SHP77 (cell line): ENCODE measurements at places on chromosomes 5 and 9.

GRCh38 chr5:178396796-178397720 is 164.5 kb upstream of the PHYKPL start:
- DNase-seq: no peak

DNA sequence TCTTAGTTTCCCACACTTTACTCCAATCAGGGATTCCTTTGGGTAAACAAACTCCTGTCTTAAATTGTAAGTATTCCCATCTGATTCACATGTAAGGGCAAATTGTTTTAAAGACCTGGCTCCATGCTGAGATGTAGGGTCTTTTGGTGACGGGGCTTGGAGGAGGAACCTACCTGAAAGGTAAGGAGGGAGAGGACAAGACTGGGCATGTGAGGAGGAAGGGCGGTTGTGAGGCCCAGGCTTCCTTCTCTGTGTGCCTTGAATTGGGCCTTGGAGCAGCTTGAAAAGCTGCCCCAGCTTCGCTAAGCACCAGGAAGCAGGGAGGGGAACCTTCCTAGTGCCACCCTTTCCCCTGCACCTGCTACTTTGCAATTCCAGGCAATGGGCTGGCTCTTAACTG is 86.8 kb downstream of the C9orf152 start:
- DNase-seq: no peak

GRCh38 chr5:150485693-150486401 is 22.1 kb upstream of the NDST1 start:
- DNase-seq: no peak

DNA sequence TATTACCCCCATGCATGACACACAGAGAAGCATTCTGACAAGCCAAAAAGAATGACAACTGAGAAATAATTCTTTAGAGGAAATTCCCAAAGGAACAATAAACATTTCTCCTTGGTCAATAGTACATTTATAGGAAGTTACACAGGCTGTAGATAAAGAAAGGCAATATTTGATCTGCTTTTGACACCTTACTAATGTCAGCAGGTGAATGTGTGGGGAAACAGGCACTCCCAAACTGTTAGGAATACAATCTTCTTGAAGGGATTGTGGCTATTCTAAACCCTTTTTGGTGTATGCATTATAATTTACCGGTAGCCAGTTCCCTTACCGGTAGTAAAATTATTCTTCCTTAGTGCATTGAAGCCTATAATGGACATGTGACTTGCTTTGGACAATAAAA is 116.1 kb upstream of the FTMT start:
- no peak for DNase-seq

DNA sequence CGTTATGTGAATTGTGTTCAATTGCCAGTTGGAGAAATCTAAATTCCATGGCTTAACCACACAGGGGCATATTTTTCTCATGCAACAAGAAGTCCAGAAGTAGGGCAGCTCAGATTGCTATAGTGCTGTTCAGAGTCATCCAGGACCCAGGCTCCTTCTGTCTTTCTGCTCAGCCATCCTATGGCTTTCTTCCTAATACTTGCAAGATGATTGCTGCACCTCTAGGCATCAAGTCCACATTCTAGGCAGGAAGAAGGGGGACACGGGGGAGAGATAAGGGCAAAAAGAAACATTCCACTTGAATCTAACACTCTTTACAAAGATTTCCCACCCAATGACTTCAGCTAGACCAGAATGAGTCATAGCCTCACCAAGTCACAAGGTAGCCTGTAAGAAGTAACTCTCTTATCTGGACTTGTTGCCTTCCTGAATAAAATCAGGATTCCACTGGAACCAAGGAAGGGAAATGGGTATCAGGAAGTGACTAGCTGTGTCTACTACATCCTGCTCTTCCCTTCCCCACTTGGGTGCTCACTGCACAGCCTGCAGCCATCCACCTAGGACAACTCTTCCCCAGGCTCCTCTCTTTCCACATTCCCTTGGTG is 5.3 kb downstream of the ERAP2 start:
- no peak for DNase-seq

- DNase-seq: no peak
Measured at GRCh38 chr5:139775872-139776271, 19.7 kb upstream of the PSD2 start.

- no peak for DNase-seq
Measured at GRCh38 chr5:167802755-167803431, 488.6 kb upstream of the WWC1 start.

GRCh38 chr5:60960591-60960990 is 15.6 kb downstream of the NDUFAF2 start:
- no peak for DNase-seq

GRCh38 chr5:87300744-87301143 is 33.1 kb downstream of the RASA1 start:
- no peak for DNase-seq

- DNase-seq: no peak
Measured at GRCh38 chr5:37424441-37424840, 45.3 kb downstream of the WDR70 start.

GRCh38 chr5:96566833-96567587 is 95.2 kb upstream of the CAST start:
- no peak for DNase-seq

- no peak for DNase-seq
Measured at GRCh38 chr9:137455359-137455991, 3.7 kb downstream of the NSMF start.

GRCh38 chr5:169175733-169176132 is 125.2 kb downstream of the SLIT3 start:
- DNase-seq: no peak

DNA sequence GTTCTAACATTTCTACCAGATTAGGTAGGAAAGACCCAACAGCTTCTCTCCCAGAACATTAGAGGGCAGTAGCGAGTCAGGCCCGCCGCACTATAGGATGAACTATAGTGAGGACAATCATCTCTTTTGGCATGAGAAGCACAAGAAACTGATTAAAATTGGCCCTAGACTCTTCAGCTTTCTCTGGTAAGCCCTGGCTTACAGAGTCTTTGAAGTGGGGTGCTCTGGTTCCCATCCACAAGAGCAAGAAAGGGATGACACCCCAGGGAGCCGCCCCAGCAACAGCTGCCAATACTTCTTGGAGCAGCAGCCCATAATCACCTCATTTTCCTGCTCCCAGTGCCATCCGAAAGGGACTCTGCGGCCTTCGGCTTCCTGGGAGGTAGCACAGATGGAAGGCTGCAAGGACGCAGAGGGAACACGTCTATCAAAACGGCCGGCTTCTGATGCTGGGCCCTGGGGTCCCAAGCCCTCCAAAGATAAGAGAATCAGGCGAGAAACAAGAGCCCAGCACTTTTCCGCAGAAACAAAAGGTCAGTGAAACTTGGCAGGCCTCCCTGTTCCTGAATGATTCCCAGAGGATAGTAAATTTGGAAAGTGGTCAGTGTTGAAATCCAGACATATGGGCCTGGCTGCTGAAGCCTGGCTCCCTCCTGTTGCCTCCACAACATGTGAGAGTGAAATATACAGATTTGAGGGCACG is 69.3 kb downstream of the HSD17B3 start:
- DNase-seq: no peak

- DNase-seq: no peak
Measured at GRCh38 chr9:92576175-92576574, 40.4 kb upstream of the ECM2 start.

DNA sequence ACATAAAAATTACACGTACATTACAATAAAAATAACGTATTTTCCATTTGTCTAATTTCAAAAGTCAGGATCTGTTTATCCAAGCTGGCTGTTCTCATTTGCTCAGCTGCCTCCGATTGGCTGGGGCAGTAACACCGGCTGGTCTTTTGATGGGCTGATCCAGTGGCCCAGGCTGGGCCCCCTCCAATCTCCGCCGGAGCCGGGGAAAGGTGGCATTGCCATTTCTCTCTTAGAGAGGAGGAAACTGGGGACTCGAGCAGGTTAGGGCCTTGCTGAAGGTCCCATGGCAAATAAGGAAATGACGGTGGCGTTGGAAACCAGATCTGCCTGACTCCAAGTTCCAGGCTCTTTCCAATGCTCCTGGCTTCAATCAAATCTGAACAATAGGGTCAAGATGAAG is 6.6 kb downstream of the CPLX2 start:
- no peak for DNase-seq

DNA sequence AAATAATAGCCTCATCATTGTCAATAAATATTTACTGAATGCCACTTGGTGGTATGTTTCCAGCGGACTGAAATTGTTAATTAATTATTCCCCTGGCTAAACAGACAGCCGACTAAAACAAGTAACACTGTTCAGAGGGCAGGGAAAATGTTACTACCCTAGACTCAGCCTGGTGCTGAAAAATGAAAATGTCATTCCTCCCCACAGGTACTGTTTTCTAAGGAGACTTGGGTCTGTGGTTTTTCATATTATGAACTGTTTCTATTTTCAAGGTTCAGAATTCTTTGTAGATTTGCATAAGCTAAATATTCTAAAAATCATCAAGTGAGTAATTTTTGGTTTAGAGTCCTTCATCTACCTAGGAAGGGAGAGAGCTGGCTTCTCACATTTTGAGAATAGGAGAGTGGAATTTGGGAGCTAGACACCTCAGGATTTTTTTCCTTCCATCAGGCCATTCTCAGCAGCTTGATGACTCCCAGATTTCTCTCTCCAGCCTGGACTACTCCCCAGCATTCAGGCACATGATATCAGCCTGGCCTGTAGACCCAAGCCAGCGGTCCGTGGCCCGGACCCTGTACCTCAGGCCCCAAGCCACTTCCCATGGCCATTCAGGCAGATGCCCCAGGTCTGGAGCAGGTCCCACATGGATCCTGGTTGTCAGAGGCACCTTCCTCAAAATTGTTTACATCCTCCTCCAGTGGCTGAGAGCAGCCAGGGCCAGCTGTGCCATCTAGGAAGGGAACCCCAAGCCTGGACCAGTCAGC is 24.4 kb downstream of the BHMT start:
- no peak for DNase-seq

- DNase-seq: no peak
Measured at GRCh38 chr5:56447232-56447631, 214.1 kb upstream of the ANKRD55 start.

GRCh38 chr5:107063511-107063910 is 607.2 kb downstream of the EFNA5 start:
- no peak for DNase-seq

DNA sequence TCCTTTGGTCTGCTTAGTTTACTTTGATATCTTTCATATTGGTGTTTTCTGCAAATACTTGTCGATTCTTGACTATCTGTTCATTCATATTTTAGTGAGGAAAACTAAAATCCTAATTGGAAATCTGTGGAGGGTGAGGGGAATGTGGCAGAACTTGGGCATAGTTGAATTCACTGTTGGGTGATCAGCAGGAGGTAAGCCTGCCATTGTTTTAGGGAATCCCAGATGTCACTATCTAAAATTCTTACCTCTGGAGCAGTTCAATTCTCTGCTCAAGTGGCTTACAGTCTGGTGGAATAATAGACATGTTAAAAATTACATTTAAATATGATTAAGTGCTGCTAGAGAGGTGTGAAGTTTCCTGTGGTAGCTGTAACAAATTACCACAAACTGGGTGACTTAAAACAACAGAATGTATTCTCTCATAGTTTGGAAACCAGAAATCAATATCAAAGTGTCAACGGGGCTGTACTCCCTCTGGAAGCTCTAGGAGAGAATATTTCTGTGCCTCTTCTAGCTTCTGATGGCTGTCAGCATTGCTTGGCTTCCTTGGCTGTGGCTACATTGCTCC is 90.3 kb upstream of the GCNT4 start:
- DNase-seq: no peak

DNA sequence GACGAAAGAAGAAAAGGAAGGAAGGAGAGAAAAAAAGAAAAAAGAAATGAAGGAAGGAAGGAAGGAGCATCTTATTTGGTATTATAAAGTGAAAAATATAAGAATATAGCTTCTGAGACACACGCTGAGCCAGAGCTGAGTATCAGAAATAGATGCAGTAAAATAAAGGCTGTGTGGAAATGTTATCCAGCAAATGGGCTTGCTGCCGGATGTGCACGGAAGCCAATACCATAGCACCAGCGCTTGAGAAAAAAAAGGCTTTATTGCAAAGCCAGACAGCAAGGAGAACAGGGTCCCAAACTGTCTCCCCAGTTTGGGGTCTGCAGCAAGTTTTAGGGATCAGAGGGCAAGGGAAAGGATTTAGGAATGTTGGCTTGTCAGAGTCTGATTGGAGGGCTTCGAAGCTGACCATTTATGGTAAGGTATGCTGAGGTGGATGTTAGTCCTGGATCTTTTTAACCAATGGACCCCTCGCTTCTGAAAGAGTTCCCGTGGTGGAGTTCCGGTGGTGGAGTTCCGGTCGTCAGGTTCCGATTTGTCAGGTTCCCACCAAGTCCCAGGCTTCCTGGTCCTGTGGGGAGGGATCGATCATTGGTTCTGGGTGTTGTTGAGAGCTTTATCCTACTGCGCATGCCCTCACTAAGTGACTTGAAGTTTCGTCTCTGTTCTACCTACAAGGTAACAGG is 70.4 kb downstream of the SFXN1 start:
- DNase-seq: no peak

DNA sequence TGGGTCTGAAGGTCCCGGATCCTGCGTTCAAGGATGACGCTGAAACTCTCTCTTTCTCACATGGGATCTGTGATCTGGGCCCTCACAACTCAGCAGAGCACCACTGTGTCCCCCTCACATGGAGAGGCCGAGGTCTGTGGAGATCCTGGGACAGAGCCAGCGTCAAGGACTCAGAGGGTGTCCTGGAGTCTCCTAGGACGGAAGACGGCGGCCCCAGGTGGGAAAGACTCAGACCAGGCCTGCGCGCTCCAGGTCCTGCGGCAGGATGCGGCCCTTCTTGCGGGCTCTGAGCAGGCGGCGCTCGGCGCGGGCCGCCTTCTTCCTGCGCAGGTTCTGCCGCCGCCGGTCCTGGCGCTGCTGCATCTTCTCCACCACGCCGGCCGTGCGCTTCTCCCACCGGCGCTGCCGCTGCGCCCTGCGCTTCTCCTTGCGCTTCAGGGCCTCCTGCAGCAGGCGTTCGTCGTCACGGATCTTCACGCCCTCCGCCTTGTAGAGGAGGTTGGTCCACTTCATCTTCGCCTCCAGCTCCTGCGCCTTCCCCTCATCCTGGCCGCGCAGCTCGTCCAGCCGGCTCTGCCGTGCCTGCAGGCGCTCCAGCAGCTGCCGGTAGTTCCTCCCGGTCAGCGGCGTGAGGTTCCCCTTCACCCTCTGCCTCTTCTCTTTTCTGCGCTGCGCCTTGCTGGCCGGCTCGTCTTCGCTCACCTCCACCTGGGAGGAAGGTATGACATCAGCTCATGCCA is 4.2 kb downstream of the SURF6 start:
- no peak for DNase-seq

- DNase-seq: peak; percentile 73
Measured at GRCh38 chr5:58891086-58891970, 308.5 kb downstream of the RAB3C start.

- no peak for DNase-seq
Measured at GRCh38 chr5:8538821-8539220, 669.9 kb downstream of the MTRR start.

GRCh38 chr5:93587597-93588351 is 4.8 kb downstream of the NR2F1 start:
- no peak for DNase-seq

DNA sequence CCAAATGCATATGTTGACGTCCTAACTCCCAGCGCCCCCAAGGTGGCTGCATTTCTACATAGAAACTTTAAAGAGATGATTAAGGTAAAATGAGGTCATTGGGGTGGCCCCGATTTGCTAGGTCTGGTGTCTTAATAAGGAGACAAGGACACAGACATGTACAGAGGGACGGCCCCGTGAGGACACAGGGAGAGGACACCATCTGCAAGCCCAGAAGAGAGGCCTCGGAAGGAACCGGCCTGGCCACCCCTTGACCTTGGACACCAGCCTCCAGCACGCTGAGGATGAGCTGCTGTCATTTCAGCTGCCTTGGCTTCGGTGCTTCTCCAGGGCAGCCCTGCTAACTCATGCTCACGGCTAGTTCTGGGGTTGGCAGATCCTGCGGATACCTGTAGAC is 73.2 kb downstream of the MRPL36 start:
- DNase-seq: no peak
